ENCODE measurements at places on chromosomes 16 and 17.
A peak's percentile ranks its signal among the peaks of the same experiment; 100 is the strongest.

DNA sequence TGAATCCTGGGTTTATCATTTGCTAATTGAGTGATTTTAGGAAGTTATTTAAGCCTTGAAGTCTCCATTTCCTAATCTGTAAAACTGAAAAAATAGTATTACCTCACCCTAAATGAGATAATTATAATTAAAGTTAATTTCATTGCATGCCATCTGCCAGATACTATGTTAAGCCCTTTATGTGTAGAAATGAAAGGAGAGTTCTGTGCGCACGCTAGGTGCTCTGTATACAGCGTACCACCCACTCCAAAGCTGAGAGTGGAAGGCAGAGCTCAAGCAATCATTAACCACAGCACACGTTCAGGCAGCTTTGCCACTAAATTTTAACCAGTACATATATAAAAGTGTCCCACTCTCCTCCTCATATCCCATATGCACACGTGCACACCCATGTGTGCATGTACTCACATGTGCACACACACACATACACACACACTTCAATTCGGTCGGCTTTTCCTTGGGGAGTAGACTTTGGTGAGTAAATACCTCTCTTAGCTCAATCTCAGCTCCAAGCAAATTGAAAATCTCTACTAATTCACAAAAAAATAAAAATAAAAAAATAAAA, 204.8 kb downstream of the GRIN2A start:
- DNase-seq, result no peak

DNA sequence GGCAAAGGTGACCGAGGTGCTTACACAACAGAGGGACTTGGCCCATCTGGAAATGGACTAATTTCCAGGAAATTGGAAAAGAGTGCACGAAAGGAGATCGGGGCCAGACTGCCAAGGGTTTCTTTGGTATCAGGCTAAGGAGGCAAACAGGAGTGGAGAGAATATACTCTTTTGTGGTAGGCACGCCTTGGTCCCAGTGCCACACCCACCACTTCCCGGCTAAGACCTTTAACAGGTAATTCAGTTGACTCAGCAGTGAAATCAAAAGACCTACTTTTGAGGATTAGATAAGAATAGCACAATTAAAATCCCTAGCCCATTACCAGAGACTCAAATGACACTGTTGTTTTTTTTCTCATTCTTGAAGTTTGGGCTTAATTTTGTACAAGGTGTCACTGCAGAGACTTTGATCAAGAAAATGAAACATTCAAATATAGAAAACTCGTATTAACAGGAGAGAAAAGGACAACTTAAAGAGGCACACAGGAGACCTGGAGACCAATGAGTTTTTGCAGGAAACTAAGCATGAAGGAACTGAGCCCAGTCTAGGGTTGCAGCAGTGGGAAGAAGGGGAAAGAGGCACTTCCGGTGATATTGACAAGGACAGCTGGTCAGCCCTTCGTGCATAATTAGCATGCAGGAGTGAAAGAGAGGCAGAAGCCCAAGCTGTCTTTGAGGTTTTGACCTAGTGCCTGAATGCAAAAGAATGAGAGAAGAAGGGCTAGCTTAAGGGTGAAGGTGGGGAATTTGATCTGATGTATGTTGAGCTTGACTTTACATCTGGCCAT, 265.5 kb upstream of the CCL2 start:
- DNase-seq, result no peak

DNA sequence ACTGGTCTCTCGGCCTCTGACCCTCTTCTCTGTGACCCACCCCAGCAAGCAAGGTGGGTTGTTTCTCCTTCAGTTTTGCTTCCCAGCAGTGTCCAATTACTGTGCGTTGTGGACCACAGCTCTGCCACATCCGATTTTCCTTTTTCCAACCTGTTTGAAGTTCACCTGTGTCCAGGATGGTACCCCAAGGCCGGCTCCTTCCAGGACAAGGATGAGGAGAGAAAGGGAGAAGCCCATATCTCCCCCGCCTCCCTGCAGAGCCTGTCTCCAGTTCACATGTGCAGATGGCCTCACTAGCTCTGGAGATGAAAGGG, 13.5 kb downstream of the NMRAL1 start:
- DNase-seq, result no peak

DNA sequence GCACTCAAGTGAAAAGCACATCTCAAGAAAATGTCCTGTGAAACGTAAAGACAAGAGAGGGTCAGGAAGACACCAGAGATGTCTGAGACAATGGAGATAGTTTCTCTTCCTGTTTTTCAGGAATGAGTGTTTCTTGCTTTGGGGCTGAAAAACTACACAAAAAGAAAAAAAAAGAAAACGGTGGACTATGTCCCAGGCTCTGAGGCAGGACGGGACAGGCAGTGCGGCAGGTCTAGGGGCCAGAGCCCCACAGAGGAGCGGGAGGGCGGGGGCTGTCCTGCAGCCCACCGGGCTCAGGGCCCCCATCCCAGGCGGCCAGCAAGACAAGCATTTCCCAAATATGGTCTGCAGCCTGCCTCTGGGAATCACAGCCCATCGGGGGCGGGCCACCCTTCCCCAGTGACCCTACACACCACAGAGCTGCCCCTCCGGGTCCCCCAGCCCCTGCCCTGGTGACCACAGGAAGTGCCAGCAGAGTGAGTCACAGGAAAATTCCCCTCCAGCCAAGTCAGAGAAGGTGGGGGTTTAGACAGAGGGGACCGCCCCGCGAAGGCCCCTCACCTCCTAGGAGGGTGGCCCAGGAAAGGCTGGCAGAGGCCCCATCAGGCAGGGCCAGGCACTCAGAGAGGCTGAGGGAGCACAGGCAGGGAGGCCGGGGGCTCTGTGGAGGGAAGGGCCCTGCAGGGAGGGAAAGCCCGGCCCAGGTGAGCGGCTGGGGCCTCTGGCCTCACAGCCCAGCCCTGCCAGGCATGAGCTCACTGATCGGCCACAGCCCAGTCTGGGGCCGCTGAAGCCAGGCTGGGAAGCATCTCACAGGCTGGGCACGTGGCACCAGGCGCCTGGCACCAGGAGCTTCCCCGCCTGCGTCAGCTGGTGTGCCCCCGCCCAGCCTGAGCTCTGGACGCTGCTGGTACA, 6.3 kb downstream of the BCAR1 start:
- no peak for DNase-seq

DNA sequence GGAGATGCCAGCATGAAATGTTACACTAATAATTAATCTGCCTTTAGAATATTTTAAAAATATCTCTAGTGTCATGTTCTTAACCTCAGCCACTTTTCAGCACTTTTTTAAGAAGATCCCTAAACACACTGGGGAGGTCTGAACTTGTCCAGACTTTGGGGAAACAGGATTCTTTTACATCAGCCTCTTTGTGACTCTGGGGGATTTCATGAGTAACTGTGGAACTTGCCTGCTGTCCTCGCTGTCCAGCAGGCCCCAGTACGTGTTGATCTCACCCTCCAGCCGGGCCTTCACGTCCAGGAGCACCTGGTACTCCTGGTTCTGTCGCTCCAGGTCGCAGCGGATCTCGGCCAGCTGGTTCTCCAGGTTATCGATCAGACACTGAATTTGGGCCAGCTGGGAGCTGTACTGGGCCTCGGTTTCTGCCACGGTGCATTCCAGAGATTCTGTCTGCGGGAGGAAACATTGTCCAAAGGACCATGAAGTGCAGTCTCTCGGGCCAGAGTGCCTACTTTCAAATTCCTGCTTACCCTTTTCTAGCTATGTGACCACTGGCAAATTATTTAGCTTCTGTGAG, 5.5 kb downstream of the KRT40 start:
- DNase-seq, result no peak

DNA sequence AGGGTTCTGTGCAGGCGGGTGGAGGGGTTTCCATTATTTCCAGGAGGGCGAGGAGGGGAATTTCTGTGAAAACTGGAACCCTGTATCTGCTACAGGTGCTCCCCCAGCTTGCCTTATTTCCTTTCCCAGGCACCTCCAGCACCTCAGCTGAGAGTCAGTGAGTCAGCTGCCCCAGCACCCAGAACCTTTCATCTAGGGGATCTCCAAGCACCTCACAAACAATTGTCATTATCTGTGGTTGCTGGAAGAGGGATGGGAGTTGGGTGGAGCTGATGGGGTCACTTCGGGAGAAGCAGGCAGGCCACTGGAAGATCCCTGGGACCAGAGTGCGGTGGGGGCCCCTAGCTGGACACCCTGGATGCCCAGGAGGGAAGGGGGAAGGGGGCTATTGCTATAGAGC, 10.0 kb upstream of the CLUH start:
- DNase-seq, result no peak

GRCh38 chr17:77465358-77466041, 324.7 kb downstream of the SEC14L1 start:
- DNase-seq, result peak; percentile 69

DNA sequence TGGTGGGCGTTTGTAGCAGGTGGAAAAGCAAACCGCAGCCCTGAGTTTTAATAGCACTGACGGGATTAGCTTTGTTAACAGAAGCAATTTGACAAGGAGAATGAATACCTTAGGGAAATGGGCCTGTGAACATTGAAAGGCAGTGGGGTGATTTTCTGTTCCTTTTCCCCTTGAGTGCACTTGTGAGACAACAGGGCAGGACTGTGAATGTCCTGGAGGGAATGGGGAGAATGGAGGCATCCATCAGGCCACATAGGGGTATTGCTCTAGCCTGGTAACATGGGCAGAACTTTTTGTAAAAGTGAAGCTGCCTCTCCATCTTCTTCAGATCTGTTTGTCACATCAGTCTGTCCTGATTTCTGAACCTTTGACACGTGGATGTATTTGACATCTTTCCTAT, 26.2 kb downstream of the USP43 start:
- DNase-seq, result no peak

DNA sequence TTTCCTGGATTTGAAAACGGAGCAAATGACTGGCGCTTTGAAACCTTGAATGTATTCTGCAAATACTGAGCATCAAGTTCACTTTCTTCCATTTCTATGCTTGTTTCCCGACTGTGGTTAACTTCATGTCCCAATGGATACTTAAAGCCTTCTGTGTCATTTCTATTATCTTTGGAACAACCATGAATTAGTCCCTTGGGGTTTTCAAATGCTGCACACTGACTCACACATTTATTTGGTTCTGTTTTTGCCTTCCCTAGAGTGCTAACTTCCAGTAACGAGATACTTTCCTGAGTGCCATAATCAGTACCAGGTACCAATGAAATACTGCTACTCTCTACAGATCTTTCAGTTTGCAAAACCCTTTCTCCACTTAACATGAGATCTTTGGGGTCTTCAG, 32.3 kb downstream of the BRCA1 start:
- no peak for DNase-seq

All from stimulated activated CD8-positive, alpha-beta memory T cell treated with anti-CD3 and anti-CD28 coated beads, Interleukin-4, amount 100 ng/mL, for 1 hour (primary cell).